ENCODE measurements at places on chromosomes 16 and 17. TPM values are rescaled to one million over a fixed set of nuclear protein-coding genes. Genes with fewer than 3 reads are reported as not detected.

DNA sequence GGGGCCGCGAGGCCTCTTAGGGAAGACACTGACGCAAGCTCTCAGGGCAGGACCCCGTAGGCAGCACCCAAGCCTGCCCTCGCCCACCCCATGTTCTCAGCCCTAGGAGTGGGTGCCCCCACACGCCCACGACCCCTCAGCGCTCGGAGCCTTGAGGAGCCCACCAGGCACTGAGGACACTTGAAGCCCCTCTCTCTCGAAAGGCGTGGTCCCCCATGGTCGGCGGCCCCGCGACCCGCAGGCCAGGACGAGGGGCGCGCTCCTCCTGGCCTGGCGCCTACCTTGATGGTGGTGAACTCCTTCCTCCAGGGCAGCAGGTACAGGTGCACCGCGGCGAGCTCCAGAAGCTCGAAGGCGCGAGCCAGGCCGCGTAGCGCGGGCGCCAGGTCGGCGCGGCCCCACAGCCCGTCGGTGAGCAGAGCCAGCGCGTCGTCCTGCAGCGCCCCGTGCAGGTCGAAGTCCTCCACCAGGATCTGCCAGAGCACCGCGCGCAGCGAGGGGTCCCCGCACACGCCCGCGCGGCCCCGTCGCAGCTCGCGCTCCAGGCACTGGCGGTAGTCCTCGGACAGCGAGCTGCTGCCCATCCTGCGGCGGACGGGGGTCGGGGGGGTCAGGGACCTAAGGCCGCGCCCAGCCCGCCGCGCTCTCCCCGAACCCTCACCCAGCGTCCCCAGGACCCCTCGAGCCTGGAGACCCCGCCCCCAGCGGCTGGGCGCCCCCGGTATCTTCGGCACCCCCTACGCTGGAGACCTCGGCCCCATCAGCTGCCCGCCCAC is 668 bp downstream of the SPATA2L start:
- DNase-seq: peak; percentile 84
- H3K27ac ChIP-seq: peak overlapping the region; percentile 95
- no peaks in the 10 kb centered on the region for H3K27me3 ChIP-seq
- H3K4me3 ChIP-seq: peak overlapping the region; percentile 76
- H3K4me1 ChIP-seq: peaks cover 26% of the 10 kb centered on the region
- H3K36me3 ChIP-seq: no peaks in the 10 kb centered on the region

DNA sequence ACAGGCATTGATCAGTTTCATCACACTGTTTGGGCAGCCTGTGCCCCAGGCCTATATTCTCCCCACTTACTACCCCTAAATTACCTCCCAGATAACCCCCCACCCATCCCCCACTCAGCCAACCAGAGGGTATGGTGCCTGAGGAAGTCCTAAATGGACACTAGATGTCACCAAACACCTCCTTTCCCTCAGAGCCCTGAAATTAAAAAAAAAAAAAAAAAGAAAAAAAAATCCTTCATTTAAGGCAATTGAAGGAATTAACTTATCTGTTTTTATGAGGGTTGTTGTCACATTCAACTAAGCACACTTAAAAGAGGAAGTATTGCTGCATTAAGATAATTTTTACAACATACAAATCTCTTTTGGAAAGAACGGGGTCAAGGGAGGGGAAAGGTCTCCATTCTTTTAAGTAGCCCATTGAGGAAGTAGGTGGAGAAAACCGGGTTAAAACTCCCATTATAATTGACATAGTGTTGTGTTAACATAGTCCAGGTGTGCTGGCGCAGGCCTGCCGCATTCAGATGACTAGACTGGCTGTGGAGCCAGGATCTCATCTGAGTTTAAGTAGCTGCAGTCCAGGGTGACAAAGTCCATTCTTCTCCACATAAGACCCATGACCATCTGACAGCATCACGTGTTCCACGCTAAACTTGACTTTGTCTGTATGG is 46.3 kb downstream of the SNX11 start:
- peak overlapping the region; percentile 78 for H3K27ac ChIP-seq
- no peaks in the 10 kb centered on the region for H3K4me1 ChIP-seq
- no peaks in the 10 kb centered on the region for H3K36me3 ChIP-seq
- DNase-seq: peak; percentile 84
- H3K4me3 ChIP-seq: no peak overlapping the region
- no peaks in the 10 kb centered on the region for H3K27me3 ChIP-seq

DNA sequence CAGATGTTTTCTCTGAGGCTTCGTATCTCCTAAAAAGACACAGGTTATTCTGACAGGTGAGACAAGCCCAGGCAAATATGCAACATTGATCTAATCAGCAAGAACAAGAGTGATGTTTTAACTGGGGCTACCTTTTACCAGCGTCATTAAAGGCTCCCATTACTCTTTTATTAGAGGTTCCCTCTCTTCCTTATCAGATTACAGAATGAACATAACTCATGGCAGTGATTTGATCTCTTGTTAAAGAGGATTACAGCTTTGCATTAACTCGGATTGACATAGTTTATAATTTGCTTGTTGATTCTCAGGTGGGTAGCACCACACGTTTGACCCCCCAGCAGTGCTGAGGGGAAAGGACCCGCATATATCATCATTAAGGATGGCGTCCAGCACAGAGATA is 90.5 kb downstream of the AATF start:
- H3K27me3 ChIP-seq: no peaks in the 10 kb centered on the region
- no peak overlapping the region for H3K4me3 ChIP-seq
- DNase-seq: no peak
- no peaks in the 10 kb centered on the region for H3K4me1 ChIP-seq
- no peaks in the 10 kb centered on the region for H3K36me3 ChIP-seq

DNA sequence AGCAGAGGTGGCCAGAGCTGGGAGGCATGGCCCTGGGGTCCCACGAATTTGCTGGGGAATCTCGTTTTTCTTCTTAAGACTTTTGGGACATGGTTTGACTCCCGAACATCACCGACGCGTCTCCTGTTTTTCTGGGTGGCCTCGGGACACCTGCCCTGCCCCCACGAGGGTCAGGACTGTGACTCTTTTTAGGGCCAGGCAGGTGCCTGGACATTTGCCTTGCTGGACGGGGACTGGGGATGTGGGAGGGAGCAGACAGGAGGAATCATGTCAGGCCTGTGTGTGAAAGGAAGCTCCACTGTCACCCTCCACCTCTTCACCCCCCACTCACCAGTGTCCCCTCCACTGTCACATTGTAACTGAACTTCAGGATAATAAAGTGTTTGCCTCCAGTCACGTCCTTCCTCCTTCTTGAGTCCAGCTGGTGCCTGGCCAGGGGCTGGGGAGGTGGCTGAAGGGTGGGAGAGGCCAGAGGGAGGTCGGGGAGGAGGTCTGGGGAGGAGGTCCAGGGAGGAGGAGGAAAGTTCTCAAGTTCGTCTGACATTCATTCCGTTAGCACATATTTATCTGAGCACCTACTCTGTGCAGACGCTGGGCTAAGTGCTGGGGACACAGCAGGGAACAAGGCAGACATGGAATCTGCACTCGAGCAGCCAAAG is 2.3 kb downstream of the CSF3 start:
- H3K27me3 ChIP-seq: no peaks in the 10 kb centered on the region
- no peaks in the 10 kb centered on the region for H3K4me1 ChIP-seq

DNA sequence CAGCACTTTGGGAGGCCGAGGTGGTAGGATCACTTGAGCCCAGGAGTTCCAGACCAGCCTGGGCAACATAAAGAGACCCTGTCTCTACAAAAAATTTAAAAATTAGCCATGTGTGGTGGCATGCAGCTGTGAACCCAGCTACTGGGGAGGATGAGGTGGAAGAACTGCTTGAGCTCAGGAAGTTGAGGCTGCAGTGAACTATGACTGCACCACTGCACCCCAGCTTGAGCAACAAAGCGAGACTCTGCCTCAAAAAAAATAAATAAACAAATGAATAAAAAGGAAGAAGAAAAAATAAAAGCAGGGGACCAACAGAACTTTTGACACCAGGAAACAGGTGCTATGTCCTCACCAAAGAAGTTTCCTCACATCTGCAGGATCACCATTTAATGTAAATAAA is 14.2 kb downstream of the TERF2 start:
- no peak overlapping the region for H3K4me3 ChIP-seq
- no peak overlapping the region for H3K27ac ChIP-seq
- no peaks in the 10 kb centered on the region for H3K27me3 ChIP-seq
- DNase-seq: peak; percentile 65

The FAM20A gene
- total RNA-seq: not detected

The CDH5 gene
- total RNA-seq: 28.1 TPM

The MYH8 gene
- total RNA-seq: not detected
